LHCN-M2 (cell line): ENCODE measurements at places on chromosomes 13 and 19. TPM values are rescaled to one million over a fixed set of nuclear protein-coding genes. Genes with fewer than 3 reads are reported as not detected.

DNA sequence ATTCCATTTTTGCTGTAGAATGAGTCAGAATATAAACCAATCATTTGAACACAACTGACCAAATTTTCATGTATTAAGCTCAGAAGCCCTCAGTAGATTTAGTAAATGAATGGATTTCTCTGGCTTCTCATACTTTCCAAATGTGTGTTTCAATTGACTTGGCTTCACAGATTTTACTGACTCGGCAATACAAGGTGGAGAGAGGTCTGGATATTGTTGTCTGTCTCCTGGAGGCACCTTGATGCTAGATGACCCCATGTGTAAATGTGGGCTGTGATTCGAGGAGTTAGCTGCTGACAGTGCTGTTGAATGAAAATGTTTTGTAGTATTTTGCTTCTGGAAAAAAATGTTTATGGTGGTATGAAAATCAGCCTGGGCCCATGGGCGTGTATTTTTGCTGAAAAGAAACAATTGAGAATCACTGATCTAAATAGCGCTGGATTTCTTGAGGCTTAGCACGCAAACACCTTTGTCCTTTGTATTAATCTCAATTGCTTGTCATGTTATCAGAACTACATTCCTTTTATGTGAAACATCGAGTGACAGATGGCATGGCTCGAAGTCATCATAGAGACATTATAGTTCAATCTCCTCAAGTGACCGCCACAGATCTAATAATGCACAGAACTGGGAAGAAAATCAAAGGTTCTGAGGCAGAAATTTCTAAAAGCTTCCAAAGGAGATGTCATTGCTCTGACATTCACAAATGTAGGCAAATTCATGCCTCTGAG is 41.2 kb upstream of the UBAC2 start:
- no peak for DNase-seq

DNA sequence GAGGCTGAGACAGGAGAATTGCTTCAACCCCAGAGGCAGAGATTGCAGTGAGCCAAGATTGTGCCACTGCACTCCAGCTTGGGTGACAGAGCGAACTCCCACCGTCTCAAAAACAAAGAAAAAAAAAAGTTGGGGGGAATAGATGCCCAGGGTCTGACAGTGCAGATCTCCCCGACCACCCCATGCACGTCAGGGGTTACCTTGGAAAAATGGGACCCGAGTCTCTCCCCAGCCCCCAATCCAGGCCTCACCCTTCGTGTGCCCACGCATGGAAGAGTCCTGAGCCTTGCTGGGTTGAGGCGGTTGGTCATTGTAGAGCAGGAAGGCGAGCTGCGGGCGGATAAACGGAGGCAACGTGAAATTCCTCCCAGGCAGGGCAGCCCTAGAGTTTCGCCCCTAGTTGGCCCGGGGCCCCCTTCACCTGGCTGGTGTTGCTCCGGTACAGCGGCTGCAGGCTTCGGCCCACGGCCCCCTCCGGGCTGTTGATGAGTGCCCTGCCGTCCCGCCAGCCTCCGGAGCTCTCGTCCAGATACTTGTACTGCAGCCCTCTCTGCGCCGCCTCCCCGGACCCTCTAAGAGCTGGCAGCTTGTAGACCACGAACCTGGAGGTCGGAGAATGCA is 588 bp downstream of the DNASE2 start:
- DNase-seq: no peak

- DNase-seq: no peak
Measured at GRCh38 chr19:13873834-13874515, 3.0 kb upstream of the NANOS3 start.

DNA sequence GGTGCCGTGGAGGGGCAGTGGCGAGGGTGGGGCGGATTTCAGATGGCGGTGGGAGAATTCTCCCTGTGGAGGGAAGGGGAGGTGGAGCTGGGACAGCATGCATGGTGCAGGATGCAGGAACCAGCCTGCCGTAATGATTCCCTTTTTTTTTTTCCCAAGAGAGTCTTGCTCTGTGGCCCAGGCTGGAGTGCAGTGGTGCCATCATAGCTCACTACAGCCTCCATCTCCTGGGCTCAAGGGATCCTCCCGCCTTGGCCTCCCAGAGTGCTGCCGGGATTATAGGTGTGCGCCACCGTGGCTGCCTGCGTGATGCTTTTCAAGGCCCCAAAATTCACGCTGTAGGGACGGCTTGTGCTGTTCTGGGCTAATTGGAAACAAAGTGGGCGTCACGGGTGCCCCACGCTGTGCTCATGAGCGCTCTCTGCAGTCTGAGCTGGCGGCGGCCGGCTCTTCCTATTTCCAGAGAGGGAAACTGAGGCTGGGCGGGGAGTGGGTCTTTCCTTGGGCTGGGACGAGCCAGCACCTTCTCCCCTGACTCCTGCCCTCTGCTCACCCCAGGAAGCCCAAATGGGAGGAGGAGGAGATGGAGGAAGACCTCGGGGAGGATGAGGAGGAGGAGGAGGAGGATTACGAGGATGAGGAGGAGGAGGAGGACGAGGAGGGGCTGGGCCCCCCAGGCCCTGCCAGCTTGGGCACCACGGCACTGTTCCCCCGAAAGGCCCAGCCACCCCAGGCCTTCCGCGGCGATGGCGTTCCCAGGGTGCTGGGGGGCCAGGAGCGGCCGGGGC is 6.2 kb downstream of the ARID3A start:
- DNase-seq: no peak

- peak; percentile 48 for DNase-seq
Measured at GRCh38 chr13:26497968-26498511, 59.4 kb upstream of the WASF3 start.

C1QTNF9 gene
- total RNA-seq: not detected in 2 replicates

SMIM17 gene
- total RNA-seq: 0.11 and 0.13 TPM in 2 replicates

DNA sequence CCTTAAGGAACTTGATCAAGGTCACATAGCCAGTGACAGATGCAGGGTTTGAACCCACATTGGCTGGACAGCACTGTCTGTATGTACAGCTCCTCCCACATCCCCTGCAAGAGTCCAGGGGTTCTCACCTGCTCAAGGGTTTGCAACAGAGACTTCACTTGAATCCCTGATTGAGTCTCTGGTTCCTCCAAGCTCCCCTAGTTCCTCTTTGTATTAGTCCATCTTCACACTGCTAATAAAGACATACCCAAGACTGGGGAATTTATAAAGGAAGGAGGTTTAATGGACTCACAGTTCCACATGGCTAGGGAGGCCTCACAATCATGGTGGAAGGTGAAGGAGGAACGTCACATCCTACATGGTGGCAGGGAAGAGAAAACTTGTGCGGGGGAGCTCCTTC is 72.8 kb upstream of the CLDN10 start:
- DNase-seq: no peak

C19orf47 gene
- 18.8 and 24.2 TPM in 2 replicates for total RNA-seq

TPGS1 gene
- total RNA-seq: 84.8 and 85.9 TPM in 2 replicates
